Stimulated activated CD4-positive, alpha-beta T cell treated with anti-CD3 and anti-CD28 coated beads, TNF-alpha, amount 100 ng/mL, for 24 hours (primary cell): ENCODE measurements at places on chromosomes 3 and 15.

DNA sequence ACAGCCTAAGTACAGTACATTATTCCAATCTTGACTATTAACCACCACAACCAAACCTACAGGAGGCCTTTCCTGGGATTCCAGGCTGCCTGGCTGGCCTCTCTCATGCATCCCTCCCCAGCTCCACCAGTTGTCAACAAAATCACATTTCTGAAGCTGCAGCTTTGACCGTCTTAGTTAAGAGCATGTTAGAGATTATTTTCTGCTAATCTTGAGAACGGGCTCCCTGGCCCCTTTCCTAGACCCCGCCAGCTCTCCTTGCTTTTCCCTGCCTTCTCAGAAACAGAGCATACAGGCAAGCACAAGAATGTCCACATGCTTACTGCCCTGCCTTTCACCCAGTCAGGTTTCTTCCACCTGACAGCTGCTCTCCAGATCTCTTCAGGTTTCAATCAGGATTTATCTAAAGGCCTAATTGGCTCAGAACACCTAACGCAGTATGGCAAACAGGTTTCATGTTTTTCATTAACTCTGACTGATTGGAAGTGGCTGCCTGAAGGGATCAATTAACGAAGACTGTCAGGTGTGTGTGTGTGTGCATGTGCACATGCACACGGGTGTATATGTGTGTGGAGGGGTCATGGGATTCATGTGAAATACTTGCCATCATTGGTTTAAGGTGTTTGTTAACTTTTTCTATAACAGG, 12.3 kb downstream of the KY start:
- DNase-seq = no peak

DNA sequence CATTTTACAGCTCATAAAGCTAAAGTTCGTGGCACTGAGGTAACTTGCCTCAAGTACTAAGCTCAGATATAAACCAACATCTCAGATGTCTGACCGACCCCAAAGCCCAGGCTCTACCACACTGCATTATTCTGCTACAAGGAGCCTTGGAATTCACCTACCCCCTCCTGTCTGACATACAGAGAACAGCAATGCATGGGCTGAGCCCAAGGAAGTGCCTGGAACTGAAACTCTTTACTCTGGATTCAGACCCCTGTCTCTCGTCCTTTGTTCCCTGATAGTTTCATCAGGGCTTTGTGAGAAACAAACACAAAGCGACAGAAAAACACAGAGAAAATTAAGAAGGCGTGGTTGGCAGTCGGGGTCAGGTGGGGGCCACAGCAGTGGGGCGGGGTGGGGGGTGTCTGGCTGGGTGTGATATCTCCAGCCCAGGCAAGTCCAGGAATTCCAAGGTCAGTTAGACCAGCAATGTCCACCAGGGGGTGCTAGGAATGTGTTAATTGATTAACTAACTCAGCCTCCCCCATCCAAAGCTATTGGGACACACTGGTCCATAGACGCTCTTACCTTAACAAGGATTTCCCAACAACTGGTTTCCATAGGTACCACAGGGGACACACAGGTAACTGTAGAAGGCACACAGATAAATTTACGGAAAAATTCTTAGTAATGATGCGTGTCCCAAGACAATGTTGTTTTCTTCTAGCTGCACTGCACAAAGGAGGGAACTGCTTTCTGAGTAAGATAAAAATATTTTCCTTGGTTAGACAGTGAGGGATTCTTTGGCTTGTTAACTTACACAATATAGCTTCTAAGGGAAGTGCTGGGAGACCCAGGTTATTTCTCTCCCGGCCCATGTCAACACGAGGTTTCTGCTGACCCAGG, 18.8 kb upstream of the SSUH2 start:
- peak; percentile 10 for DNase-seq

- DNase-seq = no peak
These were observed 303.5 kb upstream of the GADL1 start for GRCh38 chr3:31197941-31198340.

GRCh38 chr15:77347197-77347596, 72.7 kb downstream of the PEAK1 start:
- no peak for DNase-seq

DNA sequence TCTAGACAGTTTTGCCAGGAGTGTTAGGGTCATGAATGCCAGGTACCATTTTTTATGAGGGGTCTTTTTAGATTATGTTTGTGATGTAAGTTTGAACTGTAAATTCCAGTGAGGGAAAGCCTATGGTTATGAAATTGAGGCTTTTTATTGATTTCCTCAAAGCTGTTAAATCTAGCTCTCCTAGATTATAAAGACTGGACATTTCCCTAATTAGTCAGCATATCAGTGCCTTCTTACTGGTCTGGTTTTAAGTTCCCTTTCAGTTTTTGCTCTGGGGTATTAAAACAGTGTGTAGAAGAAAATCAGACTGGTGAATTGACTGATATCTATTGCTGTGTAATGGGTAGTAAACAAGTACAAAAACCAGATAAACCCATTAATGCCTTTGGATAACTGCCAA, 39.2 kb downstream of the LRRC49 start:
- DNase-seq = no peak

DNA sequence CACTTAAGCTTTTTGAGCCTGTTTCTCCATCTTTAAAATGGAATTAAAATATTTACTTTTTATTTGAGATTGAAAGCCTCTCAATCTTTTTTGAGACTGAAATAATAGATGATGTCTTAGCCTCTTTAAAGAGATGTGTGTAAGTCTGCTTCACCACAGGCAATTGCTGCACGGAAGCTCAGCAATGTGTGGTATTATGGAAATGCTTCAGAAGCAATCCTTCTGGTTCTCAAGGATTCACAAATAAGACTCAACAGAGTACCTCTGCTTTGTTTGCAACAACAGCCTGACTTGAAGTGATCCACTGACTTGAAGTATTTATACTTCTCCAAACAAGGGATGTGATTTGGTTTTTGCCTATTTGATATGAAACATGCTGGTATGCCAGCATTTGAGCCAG, 332.0 kb upstream of the RASGRP1 start:
- no peak for DNase-seq

- no peak for DNase-seq
These were observed 69.4 kb downstream of the ARNT2 start for GRCh38 chr15:80473286-80474223.

- DNase-seq = no peak
These were observed 300.9 kb downstream of the MCTP2 start for GRCh38 chr15:94532226-94532625.
